ENCODE measurements at places on chromosomes 11 and 22.

DNA sequence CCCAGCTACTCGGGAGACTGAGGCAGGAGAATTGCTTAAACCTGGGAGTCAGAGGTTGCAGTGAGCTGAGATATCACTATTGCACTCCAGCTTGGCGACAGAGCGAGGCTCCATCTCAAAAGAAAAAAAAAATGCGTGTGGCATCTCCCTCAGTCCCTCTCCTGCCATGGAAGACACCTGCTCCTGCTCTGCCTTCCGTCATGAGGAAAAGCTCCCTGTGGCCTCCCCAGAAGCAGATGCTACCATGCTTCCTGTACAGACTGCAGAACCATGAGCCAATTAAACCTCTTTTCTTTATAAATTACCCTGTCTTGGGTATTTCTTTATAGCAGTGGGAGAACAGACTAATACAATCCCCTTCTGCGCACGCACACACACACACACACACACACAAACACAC, 249.4 kb downstream of the MN1 start:
- no peak for DNase-seq

GRCh38 chr11:122277493-122277892, 161.5 kb upstream of the BLID start:
- no peak for DNase-seq

DNA sequence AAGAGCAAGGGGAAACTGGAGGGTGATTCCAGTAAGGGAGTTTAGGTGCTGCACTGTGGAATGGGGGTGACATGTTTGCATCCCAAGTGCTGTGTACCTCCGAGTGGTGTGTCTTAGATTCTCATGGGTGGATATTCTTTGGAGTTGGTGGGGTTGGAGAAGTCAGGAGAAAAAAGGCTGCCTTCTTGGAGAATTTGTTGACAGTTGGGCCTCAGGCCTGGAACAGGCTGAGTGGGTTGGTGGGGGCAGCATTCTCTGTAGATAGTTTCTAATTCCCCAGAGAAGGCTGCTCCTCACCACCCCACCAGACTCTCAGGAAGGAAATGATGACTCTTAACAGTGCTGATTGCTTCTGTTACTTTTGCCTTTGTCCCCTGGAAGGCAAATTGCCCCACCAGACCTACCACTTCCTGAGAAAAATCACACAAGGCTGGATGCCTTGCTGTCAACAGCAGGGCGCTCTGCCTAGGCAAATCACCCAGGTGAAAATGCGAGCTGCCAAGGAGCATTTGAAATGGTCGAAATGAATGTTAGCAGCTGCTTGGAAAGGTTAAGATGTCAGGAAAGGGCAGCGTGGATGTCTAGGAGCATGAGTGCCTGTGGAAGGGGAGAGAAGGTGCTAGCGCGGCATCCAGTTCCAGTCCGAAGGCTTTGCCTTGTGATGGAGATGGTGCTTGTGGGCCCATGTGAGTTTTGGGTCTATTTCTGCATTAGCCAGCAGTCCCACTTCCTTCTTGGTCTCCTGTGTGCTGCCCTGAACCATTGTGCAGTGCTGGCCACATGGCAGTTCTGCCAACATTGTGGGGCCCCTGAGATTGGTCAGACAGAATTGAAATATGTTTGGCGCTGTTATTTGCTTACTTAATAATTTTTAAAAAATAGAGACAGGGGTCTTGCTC, 29.7 kb upstream of the SORL1-AS1 start:
- DNase-seq, result no peak

GRCh38 chr11:1235901-1236315, 13.0 kb downstream of the MUC5B start:
- no peak for DNase-seq

DNA sequence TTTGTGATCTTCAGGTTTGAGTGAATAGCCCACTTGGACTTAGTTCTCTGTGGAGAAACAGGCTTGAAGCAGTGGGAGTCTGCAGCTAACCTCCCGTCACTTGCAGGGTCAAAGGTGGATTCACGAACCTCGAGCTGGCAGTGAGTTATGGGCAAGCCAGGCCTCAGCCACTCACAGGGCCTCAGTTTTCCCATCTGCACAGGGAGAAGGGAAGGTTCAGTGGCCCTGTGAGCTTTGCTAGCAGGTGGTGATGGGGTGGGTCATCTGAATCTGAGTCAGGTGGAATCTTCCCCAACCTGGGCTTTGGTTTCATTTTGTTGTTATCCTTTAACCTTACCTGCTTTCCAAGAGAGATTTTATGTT, 86.6 kb upstream of the GRIK4 start:
- DNase-seq, result no peak

GRCh38 chr11:7021318-7021717, 1.0 kb downstream of the NLRP14 start:
- no peak for DNase-seq

- no peak for DNase-seq
These were observed 5.1 kb downstream of the CCDC89 start for GRCh38 chr11:85680897-85681296.

DNA sequence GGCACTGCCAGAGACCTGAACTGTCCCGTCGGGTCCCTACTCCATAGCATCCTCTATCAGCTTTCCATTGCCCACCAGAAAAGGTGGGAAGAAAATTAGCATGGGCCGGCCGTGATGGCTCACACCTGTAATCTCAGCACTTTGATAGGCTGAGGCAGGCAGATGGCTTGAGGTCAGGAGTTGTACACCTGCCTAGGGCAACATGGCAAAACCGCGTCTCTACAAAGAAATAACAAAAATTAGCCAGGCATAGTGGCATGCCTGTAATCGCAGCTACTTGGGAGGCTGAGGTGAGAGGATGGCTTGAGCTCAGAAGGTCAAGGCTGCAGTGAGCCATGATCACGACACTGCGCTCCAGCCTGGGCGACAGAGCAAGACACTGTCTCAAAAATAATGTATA, 3.5 kb downstream of the SLC25A18 start:
- DNase-seq, result no peak

- DNase-seq, result no peak
These were observed 566.9 kb upstream of the ANO5 start for GRCh38 chr11:21625982-21626381.
